ENCODE measurements at places on chromosomes 12 and 14.

GRCh38 chr12:40989785-40990184, 198.3 kb upstream of the PDZRN4 start:
- no peak for DNase-seq

DNA sequence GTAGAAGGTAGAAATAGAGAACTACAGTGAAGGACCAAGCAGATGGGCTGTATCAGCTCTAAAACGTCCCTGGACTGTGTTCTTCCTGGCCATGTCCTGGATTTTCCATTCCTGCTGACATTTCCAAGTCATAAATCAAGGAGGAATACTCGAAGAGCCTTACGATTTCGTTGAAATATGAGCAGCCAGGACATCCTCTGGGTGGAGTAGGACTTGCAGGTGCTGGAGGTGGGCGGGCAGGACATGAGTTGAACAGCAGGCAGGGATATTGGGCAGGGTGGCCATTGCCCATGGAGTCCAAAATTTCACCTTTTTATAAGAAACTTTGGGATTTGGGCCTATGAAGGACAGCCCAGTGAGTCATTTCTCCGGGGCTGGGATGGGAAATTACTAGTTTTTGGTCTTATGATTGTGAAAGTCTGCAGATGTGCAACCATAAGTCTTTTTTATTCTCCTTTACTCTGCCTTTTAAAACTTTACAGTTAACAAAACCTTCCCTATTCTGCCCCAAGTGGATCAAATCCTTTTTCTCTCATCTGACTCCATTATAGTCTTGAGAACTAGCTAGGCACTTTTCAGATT, 88.8 kb downstream of the TMX1 start:
- no peak for DNase-seq

- DNase-seq = no peak
These were observed 1.7 kb downstream of the RASSF8 start for GRCh38 chr12:25960143-25960542.

GRCh38 chr12:53100466-53101151, 2.7 kb upstream of the SOAT2 start:
- DNase-seq = no peak

GRCh38 chr14:72416081-72416849, 477.6 kb downstream of the DPF3 start:
- no peak for DNase-seq

DNA sequence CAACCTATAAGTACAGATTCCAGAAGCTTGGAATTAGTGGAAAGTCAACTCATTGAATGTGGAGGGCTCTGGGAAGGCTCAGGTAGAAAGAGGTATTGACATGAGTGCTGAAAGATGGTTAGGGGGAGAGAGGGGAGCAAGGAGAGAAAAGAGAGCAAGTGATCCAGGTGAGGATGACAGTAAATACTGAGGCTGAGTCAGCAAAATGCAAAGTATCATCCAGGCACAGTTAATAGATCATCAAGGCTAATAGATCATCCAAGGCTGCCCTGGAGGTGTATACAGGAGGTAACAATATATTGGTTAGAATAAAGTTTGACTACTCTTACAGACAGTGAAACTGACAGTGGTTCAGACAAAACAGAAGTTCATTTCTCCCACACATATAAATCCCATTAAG, 100.5 kb downstream of the TBX5 start:
- no peak for DNase-seq

- peak; percentile 80 for DNase-seq
These were observed 4.1 kb upstream of the IGF1 start for GRCh38 chr12:102484428-102484958.

GRCh38 chr12:10718279-10718821, 4.8 kb downstream of the YBX3 start:
- no peak for DNase-seq

DNA sequence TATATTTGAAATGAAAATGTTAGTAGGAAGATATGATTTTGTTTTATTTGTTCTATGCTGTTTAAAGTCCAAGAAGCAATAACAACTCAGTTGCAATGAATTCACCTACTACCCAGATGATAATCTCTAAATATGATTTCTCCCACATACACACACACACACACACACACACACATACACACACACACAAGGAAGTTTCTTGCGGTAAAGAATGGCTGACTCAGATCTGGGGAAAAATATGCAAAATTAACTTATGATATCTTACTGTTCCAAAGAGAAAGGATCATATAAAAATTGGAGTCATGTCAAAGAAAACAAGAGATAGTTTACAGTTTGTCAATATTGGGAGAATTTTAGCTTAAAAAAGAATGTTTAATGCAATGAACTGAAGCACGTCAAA, 456.7 kb downstream of the SLC16A7 start:
- DNase-seq = no peak

- DNase-seq = no peak
These were observed 118.2 kb downstream of the ZFP36L1 start for GRCh38 chr14:68674538-68675232.

DNA sequence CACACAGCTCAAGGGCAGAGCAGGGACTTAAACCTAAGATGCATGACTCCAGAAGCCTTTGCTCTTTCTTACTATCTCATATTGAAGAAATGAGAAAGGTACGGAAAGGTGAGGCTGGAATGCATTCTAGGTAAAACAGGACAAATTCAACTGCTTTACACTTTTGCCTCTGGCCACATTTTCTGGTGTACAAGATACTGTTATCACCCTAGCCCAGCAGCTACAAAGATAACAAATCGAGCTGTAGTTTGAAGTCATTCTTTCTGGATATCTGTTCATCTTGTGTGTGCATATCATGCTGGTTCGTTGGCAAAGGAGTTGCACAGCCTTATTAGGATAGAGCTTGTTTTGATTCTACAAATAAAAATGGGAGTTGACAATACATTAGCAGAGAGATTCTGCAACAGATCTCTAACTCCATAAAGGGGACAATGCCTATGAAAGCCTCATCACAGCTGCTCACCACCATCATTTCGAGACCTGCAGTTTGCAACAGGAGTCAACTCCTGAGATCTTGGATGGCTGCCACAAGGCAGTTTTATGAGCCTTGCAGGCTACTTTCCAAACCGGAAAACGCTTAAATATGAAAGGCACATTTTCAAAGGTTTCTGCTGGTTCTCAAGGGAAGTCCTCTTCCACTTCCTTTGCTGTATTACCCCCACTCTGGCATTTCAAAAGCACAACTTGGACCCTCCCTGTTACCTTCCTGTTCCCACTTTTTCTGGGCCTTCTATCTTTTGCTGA, 64.9 kb downstream of the STXBP6 start:
- DNase-seq = no peak

DNA sequence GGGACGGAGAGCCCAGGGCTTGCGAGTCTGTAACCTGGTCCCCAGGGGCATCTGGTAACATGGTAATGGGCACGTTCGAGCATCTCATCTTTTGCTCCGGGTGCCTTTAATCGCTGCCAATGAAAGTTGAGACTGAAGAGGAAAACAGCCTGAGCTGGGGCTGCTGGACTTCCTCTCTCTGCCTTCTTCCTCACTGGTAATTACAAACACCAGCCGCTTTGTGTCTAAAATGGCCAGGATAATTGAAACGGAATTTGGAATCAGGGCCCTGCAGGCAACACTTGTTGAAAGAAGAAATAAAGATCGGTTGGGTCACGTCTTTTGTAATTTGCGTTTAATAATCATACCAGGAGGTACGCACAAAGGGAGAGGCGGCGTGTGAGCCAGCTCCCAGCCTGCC, 51.5 kb upstream of the GPATCH2L start:
- DNase-seq = no peak

GRCh38 chr12:53044052-53044581, 5.7 kb upstream of the TNS2 start:
- peak; percentile 70 for DNase-seq

GRCh38 chr14:81234278-81234677, 13.5 kb upstream of the GTF2A1 start:
- no peak for DNase-seq

DNA sequence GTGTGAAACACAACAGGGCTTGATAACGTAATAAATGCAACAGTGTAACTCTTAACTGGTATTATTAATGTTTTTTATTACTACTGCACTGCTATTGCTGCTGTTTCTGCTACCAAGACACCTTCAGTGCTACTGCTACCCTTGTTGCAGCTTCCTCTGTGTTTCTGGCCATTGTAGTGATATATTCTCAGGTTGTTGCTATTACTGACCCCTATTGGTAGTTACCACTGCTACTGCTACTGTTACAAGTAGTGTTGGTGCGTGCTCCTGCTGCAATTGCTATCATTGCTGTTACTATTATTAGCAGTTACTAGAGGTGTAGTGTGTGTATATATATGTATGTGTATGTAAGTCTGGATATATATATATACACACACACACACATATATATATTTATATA, 87.2 kb upstream of the PTPRB start:
- no peak for DNase-seq

DNA sequence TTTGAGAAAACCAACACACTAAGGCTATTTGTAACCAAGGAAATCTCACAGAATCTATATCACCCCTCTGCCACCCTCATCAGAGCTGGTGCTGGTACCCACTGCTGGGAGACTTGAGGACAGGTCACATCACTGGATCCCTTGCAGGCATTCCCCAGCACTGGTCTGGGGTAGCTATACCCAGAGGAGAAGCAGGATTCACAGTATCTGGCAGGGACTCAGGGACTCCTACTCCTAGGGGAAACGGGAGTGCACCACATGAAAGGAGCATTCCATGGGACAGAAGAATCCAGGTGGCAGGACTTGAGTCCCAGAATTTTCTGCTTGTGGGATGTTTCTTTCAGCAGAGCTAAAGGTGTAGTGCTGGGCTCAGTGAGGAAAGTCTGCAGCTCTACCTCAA, 223.2 kb downstream of the ADGRD1 start:
- no peak for DNase-seq

DNA sequence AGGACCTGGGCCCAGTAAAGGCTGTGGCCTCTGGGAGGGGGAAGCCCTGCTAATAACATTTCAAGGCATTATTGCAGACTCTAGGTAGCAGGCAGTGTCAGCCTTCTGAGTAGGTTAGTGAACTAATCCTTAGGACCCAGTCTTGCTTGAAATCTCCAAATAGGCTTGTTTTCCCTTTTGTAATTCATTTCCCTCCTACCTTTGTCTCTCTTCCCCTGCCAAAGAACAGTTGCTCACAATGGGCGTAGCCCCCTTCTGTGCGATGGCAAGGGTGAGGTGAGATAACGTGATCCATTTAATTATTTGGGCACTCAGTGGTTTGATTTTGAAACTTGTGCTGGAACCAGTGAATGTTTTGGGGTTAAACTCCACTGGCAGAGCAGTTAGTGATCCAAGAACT, 10.9 kb downstream of the PELI2 start:
- no peak for DNase-seq

GRCh38 chr14:68756000-68756481, 36.8 kb downstream of the ZFP36L1 start:
- DNase-seq = no peak

- DNase-seq = no peak
These were observed 166.4 kb downstream of the PELI2 start for GRCh38 chr14:56284641-56285040.

- no peak for DNase-seq
These were observed 27.6 kb upstream of the ETV6 start for GRCh38 chr12:11621797-11622423.

- no peak for DNase-seq
These were observed 441.1 kb downstream of the DPF3 start for GRCh38 chr14:72452774-72453173.

GRCh38 chr14:77186911-77187648, 5.5 kb downstream of the TMEM63C start:
- no peak for DNase-seq

GRCh38 chr14:32480337-32480736, 151.2 kb downstream of the AKAP6 start:
- no peak for DNase-seq

GRCh38 chr12:30732954-30733637, 21.7 kb downstream of the CAPRIN2 start:
- no peak for DNase-seq

DNA sequence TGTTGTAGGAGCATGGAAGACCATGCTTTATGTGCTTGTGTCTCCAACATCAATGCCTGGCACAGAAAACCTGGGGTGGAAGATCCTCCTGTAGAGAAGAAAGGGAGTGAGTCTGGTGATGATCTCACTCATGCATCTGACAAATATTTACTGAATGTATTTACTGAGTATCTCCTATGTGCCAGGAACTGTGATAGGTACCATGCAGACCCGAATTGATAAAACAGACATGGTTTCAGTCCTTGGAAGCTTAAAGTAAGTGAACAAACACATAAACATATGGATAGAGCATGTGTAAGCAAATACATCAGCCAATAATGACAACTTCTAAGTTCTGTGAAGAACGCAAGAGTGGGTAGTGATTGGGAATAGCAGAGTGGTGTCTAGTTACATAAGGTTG, 117.0 kb upstream of the CCDC198 start:
- no peak for DNase-seq

DNA sequence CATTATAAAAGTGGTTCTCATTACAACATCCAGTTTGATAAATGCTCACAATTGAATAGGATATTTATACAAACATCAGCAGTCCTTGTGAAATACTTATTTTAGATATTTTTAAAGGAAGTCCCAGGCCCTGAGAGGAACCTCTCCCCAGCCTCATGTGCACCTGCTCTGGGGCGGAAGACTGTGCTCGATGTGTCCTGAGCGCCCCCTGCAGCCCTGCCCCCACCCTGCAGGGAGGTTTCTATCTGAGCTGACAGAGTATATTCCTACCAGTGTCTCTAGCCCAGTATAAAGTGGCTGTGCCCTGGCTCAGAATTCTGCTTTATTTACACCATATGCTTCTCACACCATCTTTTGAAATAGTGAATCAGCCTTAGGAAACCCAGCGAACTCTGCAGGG, 1349.1 kb downstream of the TMEM121 start:
- no peak for DNase-seq
